ENCODE measurements at places on chromosomes 7 and 10.

- no peak for DNase-seq
Observed at GRCh38 chr7:49787980-49788379, 14.5 kb downstream of the VWC2 start.

DNA sequence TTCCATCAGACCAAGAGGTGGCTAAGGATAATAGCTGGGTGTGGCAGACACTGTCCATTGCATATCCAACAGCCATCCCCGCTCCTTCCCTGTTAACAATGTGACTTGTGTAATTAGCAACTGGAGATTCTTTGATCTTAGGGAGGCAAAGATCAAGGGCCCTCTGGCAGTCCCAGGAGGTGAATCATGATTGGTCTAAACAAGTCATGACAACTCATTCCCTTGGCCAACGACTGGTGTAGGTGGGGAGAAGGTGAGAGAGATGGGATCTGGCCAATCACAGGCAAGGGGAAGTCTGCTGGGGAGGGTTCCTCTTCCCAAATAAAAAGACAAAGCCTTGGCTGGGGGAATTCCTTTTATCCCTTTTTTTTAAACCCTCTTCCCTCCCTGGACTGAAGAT lies 46.2 kb upstream of the COMTD1 start:
- DNase-seq: no peak

GRCh38 chr10:21895932-21896331 lies 107.6 kb downstream of the DNAJC1 start:
- DNase-seq: no peak

DNA sequence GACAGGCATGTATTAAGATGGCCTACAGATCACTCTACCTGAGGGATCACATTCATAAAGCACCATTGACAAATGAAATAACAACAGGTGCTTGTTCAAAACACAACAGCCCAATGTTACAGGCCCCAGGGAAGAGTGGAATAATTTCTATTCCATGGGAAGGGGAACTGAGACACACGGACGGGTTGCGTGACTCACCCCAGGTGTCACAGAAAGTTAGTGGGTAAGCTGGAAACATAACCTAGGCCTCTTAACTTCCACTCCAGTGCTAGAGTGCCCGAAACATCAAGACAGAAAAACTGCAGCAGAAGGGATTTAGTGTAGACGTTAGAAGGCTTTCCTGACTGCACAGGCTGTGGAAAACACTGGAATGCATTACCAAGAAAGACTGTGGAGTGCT lies 48.3 kb downstream of the SLC37A3 start:
- DNase-seq: no peak

DNA sequence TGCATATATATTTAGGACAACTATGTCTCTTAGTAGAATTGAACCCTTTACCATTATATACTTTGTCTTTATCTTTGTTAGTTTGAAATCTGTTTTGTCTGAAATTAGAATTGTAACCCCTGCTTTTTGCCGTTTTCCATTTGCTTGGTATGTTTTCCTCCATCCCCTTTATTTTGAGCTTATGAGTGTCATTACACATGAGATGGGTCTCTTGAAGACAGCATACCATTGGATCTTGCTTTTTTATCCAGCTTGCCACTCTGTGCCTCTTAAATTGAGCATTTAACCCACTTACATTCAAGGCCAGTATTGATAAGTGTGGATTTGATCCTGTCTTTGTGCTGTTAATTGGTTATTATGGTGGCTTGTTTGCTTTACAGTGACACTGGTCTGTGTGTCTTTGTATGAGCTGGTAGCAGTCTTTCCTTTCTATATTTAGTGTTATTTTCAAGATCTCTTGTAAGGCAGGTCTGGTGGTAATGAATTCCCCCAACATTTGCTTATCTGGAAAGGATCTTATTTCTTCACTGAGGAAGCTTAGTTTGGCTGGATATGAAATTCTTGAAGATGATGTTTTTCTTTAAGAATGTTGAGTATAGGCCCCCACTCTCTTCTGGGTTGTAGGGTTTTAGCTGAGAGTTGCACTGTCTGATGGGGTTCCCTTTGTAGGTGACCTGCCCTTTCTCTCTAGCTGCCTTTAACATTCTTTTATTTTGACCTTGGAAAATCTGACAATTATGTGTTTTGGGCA lies 149.5 kb downstream of the AHR start:
- no peak for DNase-seq

DNA sequence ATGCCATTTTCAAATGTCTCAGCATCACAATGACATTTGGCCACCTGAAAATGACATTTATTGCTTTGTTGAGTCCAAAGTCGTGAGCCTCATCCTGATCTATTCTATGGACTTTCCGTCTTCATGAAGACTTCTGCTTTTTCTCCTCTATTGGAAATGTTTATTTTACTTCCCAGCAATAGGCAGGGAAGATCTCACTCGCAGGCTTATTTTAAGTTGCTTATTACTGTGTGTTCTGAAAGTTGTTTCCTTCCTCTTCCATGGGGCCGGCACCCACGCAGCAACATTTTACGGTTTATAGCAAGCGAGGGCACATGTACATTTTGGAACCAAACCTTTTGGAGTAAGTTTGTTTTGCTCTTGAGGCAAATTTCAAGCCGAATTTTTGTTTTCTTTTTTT lies 221.0 kb upstream of the KLF6 start:
- no peak for DNase-seq

DNA sequence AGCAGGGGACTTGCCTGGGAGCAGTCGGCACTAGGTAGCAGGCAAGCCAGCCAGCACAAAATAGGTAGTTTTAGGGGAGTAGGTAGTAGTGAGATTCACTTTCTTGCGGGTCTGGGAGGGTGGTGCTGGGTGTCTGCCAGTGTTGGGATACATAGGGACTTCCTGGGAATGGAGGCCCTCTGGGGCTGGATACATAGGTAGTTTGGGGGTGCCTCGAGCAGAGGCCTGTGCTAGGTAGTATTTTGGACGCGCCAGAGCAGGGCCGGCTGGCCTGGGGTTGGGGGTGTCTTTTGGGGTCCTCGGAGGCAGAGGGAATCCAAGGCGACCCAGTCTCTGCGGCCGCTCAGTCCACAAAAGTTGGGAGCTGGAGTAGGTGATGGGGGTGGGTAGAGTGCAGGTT lies 2.0 kb upstream of the HOXA3 start:
- peak; percentile 0 for DNase-seq

GRCh38 chr7:47298636-47299035 lies 283.3 kb downstream of the TNS3 start:
- no peak for DNase-seq

DNA sequence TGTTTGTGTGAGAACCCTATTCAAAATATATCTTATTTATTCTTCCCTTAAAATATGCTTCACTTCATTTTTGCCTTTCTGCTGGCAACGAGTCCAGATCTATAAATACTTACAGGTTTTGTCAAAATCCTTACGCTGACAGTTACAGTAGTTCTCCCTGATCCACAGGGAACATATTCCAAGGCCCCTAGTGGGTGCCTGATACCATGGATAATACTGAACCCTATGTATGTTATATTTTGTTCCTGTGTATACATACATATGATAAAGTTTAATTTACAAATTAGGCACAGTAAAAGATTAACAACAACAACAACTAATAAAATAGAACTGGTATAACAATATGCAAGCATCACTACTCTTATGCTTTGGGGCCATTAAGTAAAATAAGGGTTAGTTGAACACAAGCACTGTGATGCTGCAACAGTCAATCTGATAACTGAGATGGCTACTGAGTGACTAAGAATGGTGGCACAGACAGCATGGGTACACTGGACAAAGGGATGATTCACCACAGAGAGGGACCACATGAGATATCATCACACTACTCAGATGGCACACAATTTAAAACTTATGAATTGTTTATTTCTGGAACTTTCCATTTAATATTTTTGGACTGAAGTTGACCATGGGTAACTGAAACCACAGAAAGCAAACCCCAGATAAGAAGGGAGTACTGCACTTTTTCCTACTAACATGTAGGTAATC lies 29.4 kb upstream of the PCGF5 start:
- DNase-seq: no peak

DNA sequence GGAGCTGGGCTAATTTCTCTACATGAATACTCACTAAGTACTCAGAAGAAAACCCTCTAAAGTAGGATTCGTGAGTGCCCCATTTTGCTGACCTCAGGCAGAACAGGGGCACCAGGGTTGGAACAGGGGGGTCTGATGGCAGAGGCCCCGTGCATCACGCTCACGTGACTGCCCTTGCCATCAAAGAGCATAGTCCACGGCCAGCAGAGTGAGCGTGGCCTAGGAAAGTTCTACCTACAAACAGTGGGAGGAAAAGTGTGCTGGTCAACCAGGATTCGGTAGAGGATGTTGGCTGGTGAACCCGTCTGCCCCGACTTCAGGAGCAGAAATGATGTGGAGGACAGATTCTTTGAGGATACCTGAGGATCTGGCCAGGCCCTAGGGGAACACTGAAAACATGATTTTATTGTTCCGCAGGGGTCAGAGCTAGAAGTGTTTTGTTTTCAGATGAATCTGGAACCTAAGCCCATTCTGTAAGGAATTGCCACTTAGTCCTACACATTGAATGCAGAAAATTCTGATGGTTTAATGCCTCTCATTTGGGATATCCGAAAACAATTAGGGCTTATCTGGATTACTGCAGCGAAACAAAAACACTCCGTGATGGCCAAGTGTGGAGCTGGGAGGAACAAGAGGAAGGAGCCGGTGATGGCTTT lies 138.8 kb upstream of the SHH start:
- no peak for DNase-seq

DNA sequence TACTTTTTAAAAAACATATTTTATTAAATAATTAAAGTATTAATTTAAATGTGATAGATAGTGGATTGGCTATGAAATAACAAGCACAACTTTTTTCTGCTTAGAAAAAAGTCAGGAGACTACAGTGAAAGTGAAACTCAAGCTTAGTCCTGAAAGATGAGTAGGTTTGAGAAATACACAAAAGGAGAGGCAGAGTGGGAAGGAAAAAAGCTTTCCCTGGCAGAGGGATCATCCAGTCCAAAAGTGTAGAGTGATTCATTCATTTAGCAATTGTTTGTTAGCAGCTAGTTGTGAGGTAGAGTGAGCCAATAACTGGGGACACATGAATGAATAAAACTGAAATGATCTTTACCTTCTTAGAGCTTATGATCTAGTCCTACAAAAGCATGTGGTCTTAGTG lies 93.5 kb downstream of the FOXP2 start:
- DNase-seq: no peak

GRCh38 chr10:64505501-64505900 lies 984.3 kb downstream of the REEP3 start:
- DNase-seq: no peak

- DNase-seq: no peak
Observed at GRCh38 chr7:1621718-1622117, 48.4 kb upstream of the ELFN1 start.

DNA sequence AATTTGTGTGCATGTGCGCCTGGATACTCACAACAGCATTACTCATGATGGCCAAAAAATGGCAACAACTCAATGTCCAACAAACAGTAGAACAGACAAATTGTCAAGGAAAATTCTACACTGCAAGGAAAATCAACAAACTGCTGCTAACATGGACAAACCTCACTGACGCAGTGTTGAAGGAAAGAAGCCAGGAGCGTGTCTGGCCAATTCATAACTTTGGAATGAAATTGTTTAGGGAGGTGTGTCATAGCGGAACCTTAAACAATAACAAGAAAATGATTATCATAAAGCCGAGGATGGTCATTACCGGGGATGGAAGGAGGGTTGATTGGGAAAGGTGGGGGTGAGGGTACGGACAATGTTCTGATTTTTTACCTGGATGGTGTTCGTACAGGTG lies 29.1 kb downstream of the ALOX5 start:
- DNase-seq: no peak

DNA sequence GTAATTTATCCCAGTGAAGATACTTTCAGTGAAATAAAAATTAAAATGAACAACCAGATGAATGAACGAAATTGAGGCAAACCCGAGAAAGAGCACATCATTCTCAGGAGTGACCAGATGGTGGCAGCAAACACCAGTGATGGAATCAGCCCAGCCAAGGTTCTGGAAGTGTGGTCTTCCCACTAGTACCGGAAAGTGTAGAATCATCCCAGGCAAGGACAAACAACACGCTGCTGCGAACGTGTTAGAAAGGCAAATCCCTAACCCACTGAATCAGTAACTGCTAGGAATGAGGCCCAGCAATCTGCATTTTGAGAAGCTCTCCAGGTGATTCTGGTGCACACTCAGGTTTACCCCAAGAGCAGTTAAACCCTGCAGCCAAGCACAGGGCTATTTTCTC lies 15.5 kb upstream of the SLC18A3 start:
- no peak for DNase-seq
